ENCODE measurements at places on chromosomes 5 and 9.

- no peak for ATAC-seq
Observed at GRCh38 chr9:69697475-69697874, 25.3 kb upstream of the APBA1 start.

DNA sequence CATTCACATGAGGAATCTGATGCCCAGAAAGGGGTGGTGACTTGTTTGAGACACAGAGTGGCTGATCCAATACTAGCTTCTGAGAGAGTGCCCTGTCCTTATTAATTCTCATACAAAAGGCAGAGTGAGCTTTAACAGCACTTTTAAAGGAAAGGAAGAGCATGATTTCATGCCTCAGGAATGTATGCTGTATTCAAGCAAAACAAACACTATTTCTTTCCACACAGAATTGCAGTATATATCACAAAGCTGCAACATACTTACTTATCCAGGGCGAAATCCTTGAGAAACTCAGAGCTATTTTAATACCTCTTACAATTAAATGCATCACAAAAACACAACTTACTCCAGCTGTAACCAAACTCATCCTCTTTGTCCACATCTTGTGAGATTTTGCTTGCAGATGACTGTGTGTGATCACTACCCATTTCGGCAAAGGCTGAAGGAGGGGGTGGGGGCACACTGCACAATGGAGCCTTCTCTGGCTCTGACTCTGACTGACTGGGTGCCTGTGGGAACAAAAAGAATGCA, 139.8 kb downstream of the MPDZ start:
- ATAC-seq, result peak; percentile 78

DNA sequence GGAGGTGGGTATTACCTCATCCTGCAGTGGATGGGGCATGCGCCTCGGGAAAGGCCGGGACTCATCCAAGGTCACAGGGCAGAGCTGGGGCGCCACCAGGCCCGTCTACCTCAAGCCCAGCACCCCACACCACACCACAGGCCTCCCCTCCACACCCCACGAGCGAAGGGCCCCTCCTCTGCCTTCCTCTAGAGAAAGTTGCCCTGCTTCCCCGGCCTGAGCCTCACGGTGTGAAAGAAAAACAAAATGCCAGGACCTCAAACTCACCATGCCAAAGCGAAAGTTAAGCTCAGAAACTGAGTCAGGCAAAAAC, 161.1 kb downstream of the COL23A1 start:
- peak; percentile 14 for ATAC-seq

DNA sequence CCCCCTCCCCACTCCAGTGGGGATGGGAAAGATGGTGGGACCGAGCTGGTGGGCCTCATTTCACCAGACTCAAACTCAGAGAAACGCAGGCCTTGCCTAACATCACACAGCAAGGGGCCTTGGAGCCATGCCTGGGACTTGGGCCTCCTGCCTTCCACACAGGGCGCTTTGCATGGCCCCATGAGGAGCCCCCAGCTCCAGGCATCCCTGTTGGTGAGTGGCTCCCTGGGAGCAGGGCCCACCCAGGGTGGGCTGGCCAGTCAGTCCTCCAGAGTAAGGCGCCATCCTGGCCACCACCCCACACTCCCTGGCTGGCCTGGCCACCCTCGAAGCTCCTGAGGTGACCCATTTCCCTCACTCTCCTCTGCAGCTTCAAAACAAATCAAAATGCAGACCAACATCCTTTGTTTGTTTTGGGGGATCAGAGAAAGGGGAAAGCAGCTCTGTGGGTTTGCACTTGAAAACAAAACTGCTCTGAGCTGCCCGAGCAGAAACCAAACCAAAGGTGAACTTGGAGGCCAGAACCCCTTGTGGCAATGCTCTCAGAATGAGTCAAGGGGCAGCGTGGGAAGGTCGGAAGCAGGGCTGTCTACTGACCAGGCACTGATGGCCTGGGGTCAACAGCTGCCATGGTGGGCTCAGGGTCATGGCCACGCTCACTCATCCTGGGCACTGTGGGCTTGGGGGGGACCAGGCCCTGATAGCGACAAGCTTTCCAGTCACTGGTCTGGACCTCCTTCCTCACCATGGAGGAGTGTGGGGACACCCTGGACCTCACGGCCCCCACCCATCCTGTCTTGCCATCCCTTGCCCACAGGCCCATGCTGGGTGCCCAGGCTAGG, 37.0 kb upstream of the VDAC1 start:
- no peak for ATAC-seq

DNA sequence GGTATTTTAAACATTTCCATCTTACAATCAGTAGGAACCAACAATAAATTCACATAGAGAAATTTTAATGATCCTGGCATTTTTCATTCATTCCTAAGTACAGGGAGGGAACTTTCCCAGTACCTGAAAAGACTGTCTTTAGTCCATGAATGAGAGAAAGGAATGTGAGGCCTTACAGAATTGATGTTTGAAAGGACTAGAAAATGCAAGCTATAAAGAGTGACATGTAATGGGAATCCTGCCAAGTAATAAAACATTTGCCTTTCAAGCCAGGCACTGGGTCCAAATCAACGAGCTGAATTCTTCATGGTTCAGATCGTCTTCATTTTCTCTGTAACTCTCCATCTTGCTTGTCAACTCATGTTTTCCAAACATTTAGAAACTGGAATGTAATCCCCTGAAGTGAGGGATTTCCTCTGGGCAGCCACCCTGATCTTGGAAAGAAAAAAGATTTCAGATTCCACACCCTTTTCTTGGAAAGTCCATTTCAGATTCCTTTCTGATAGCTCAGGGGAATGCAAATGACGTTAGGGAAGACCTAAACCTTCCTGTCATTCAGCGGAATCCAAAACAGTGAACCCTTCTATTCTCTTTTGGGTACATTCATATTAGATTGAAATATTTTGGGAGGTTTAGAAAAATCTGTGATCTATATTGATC, 315.8 kb downstream of the SH3GL2 start:
- no peak for ATAC-seq

GRCh38 chr5:138754699-138755057, 1.5 kb downstream of the CTNNA1 start:
- ATAC-seq, result no peak
